ENCODE measurements at places on chromosomes 4 and X.

DNA sequence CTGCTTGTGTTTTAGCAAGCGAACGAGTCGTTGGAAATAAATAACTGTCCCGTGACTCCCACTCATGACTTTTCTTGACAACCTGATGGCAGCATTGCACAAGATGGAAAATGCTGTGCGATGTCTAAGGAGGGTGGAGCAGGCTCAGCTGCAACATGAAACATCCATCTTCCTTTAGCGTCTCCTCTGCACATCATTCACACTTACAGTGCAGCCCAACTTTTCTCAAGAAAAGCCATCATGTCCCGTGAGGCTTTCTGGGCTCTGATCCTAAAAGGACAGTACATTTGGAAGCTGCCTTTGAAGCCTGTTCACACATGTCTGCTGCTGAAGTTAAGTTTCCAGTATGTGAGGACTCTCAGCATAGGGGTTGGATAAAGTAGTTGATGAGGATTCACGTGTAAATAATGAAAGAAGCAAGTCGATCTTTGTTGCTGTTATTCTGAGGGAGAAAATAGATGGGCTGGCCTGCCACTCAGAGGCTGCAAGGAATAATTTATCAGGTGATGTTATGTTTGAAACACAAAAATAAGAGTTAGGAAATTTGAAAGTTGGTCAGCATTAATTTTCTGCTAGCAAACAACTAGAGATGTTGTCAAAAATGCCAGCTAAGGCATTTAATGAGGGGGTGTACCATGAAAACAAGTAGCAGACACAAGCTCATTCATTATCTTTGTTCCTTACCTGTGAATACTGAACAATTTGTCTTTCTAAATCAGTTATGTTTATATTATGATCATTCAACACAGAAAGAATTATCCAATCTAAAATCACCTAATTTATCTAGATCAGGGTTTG is 328.7 kb upstream of the ZFP42 start:
- DNase-seq = no peak

- peak; percentile 65 for DNase-seq
Measured at GRCh38 chr4:139655116-139655515, 10.5 kb upstream of the MGST2 start.

- DNase-seq = peak; percentile 47
Measured at GRCh38 chrX:101417190-101417589, 9.2 kb downstream of the HNRNPH2 start.

DNA sequence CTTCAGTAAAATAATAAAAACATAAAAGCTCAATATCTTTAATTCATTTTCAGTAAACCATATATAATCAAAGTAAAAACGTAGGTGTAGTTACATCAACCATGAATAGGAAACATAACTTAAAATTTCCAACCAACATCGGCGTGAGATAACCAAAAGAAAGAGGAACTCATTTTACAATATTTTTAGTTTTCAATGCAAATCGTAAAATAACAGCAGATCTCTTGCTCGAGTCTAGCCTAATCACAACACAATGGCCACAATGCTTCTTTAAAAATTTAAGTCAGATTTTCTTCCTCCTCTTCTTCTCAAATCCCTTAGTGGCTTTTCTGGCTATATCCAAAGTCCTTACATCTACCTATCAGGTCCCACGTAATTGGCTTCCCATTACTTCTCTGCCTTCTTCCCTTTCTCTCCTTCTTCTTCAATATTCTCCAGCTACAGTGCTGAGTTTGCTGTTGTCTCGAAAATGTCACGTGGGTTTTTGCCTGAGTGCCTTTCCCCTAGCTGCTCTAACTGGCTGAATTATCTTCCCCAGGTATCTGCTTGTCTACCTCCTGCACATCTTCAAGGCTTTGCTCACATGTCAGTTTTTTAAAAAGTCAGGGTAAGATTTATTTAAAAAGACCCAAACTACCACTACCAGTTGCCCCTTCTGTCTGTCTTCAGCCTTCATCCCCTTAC is 90.9 kb upstream of the BANK1 start:
- no peak for DNase-seq

DNA sequence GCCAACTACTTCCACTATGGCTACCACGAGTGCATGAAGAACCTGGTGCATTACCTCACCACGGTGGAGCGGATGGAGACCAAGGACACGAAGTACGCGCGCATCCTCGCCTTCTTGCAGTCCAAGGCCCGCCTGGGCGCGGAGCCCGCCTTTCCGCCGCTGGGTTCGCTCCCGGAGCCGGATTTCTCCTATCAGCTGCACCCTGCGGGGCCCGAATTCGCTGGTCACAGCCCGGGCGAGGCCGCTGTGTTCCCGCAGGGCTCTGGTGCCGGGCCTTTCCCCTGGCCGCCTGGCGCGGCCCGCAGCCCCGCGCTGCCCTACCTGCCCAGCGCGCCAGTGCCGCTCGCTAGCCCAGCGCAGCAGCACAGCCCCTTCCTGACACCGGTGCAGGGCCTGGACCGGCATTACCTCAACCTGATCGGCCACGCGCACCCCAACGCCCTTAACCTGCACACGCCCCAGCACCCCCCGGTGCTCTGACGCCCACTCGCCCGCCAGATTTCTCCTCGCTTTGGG is 2.1 kb downstream of the HELT start:
- DNase-seq = no peak

DNA sequence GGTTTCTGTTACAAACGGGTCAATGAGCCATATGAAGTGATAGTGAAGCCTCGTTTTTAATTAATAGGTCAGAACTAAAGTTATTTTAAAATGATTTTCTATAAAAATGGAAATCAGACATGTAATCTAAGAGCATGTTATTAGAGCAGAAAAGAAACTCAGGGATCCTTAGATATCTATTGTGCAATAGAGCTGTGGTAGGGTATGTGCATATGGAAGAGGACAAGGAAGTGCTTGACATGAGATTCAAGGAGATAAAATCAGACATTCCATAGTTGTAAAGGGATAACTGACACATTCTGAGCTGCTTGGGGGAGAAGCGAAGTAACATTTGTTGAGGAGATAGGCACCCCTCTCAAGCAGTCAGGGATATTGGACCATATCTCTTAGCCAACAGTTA is 143.0 kb downstream of the AFF2 start:
- DNase-seq = no peak

- DNase-seq = peak; percentile 45
Measured at GRCh38 chr4:21512353-21512752, 436.2 kb downstream of the KCNIP4 start.

DNA sequence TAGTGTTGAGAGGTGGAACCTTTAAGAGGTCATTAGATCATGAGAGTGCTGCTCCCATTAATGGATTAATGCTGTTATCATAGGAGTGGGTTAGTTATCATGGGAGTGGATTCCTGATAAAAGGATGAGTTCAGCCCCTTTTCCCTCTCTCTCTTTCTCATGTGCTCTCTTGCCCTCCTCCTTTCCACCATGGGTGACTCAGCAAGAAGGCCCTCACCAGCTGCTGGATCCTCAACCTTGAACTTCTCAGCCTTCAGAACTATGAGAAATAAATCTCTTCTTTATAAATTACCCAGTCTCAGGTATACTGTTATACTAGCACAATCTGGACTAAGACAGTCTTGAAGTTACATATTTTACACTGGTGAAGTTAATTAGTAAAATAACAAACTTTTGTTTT is 10.0 kb upstream of the CDKL5 start:
- DNase-seq = no peak

DNA sequence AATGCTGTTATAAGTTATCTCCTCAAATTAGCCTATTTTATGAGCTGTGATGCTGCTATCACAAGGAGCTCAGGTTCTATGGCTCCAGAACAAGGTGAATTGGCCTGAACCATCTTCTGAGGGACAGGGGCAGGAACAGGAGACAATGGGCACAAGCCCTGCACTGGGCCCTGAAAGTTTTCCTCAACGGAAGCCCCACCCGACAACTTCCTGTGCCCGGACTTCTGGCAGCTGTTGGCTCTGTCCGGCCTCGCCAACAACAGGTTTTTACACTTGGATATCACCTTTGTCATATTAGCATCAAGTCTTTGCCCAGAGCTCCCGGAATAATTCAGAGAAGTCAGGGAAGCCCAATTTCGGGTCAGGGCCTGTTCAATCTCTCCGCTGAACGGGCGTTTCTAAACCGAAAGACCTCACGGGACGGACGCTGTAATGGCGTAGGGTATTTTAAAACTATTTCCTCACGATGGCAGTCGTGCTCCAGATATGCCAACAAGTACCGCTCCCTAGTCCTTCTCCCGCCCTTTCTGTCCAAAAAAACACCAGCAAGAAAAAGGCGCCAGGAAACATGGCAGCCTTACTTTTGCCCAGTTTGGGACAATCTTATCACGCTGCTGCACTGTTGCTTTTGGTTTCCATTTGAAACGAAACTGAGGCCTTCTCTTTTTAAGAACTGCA is 201.0 kb upstream of the STK26 start:
- DNase-seq = no peak

DNA sequence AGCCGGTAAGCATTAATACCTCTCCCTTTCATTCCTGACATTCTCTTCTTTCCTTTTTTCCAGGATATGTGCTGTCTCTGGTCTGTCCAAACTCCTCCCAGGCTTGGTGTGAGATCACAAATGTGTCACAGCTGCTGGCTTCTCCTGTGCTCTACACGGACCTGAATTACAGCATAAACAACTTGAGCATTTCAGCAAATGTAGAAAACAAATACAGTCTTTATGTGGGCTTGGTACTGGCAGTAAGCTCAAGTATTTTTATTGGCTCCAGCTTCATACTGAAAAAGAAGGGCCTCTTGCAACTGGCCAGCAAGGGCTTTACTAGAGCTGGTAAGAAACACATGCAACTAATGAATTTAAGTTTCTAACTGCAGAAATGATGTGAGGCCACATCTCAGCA is 8.4 kb downstream of the NIPAL1 start:
- DNase-seq = no peak

GRCh38 chrX:40663880-40664630 is 16.7 kb upstream of the CXorf38 start:
- no peak for DNase-seq

DNA sequence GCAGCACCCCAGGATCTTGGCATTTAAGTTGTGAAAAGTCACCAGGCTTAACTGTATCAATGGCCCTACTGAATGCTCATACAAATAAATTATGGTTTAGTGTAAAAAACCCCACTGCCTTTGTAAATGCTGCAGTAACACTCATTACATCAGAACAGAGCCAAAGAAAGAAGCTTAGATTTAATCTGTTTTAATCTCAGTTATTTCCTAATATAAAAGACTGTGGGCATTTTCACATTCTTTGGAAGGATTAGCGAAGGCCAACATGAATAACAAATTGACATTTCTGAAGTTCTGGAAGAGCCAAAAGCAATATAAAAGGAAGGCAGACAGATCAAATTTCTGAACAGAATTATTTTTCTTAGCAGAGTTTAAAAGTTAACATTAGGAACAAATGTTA is 140.0 kb upstream of the HCCS start:
- no peak for DNase-seq

GRCh38 chr4:94515365-94515764 is 63.6 kb downstream of the PDLIM5 start:
- no peak for DNase-seq

GRCh38 chr4:15836362-15836761 is 58.2 kb downstream of the CD38 start:
- no peak for DNase-seq

- DNase-seq = no peak
Measured at GRCh38 chrX:11509786-11510185, 155.9 kb downstream of the ARHGAP6 start.

DNA sequence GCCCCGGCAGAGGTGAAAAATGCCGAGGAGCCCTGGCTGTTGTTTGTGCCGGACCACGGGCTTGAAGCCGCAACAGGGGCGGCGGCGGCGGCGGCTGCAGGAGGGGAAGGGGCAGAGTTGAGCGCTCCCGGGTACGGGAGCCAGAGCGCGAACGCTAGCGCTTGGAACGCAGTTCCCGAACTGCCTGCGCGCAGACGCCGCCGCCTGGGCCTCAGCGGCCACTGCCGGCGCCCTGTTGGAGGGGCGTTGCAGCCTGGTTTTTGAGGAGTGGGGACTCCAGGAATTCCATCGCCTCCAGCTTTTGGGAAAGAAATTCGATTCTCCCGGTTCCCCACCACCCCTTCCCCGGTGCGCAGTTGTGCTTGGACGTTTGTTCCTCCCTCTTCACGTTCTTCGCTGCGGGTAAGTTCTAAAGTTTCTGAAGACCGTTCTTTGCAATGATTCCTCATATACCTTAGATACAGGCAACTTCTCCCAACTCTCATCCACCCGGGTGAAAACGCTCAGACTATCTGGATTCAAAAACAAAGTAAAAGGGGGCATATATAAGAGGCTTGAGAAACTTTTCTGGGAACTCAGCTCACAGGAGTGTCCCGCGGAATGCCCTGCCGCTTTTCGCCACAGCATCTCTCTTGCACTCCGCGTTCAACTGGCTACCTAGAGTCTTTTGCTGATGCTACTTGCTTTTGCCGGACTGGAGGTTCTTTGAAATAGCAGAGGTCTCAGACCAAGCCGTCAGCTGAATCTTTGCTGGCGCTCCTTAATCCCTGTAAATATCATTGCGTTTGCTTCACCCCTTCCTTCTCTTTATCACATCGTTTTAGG is 1.0 kb downstream of the FAT4 start:
- no peak for DNase-seq

DNA sequence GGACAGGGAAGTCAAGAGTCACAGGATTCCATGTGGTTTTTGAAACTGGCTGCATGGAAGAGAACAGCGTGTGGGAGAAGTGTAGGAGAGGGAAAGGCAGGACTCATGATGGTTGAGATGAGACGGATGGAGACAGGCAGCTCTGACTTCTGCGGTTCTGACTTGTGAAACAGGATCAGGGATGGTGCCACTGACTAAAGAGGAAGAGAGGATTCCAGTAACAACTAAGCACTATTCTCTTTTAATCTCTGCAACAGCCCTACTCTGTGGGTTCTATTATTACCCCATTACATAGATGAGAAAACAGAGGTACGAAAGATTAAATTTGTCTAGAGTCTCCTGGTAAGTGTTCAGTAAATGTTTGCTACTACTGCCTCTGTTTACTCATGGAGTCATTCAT is 156.3 kb downstream of the CBR4 start:
- no peak for DNase-seq

GRCh38 chrX:38181357-38181756 is 39.3 kb downstream of the SRPX start:
- DNase-seq = no peak

DNA sequence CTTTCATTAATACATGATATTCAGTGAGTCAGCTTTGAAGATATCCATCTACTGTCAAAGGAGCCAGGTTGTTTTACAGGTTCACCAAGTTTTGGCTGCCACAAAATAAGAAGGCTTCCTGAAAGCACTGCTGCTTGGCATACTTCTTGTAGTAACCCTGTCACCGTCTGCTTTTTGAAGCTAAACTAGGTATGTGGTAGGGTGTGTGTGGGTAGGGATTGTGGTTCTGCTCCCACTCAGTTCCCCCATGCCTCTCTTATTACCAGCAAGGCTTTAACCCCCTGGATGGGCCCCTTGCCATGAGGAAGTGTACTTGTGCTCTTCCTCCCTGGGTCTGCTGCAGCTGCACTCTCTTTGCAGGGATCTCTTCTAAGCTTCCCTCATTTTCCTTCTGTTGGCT is 191.2 kb downstream of the BANK1 start:
- peak; percentile 10 for DNase-seq
